Left cardiac atrium (tissue), 4 donors: ENCODE measurements at places on chromosomes 13 and 19. TPM values are rescaled to one million over a fixed set of nuclear protein-coding genes. Genes with fewer than 3 reads are reported as not detected.

DNA sequence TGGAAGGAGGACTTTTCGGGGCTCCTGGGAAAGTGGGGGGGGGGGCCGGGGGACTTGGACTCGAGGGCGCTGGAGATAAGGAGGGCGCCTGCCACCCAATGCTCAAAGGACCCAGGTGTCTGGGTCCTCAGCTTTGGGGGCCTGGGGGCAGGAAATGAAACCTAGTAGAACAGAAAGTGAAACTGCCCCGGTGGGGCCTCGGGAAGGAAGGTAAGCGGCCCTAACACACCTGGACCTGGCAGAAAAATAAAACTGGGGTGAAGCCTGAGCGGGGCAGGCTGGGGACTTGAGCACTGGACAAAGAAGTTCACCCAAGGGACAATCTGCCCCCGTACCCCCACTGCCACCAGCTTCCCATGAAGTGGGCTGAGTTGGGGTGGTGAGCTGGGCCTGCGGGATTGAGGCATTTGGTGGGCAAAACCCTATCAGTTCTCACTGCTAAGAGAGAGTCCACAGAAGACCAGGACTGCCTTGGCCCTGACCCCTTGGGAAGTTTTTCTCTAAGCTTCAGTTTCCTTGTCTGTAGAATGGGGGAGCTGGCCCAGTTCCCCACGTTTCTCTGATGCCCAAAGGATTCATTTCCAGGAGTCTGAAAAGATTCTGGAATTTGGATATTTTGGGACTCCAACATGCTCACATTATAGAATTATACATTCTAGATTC is 2.3 kb downstream of the PRKD2 start:
- no peak for DNase-seq

DNA sequence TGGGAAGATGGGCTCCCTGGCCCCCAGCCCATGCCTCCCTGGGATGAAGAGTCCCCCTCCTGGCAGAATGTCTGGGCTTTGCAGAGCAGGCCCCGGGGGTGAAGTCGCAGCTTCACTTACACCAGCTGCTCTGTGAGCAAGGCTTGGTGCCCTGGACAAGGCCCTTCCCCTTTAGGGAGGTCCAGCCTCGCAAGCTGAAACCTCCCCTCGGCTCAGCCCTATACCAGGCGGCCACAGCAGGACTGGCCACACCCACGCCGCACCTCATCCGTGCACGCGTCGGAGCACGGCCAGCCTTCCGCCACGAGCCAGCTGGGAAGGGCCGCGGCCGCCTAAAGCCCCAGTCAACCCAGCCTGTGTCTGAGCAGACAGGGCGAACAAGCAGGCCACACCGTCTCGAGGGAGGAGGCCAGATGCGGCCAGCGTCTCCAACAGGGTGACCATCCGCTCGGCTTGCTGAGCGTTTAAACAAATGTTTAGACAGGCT is 83.2 kb upstream of the MCF2L start:
- DNase-seq, result peak; percentile 87

GRCh38 chr19:39936020-39936419 is 1.6 kb upstream of the FCGBP start:
- no peak for DNase-seq

- no peak for DNase-seq
Observed at GRCh38 chr19:39359026-39359425, 16.8 kb downstream of the SAMD4B start.

DNA sequence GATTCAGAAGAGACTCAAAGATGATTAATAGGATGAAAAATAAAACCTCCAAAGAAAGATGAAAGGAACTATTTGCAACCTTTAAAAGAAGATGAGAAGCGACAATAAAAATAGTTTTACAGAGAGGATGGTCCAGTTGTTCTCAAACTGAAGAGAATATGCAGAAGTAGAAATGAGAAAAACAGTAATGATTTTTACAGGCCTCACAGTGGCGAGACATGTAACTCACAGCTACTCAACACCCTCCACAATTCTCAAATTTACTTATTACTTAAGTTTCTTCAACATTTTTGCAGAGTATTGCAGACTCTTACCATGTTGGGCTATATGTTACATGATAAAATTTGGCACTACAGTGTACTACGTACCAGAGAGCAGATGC is 20.8 kb downstream of the NUFIP1 start:
- DNase-seq, result no peak

ZNF556 gene
- total RNA-seq, result not detected

USHBP1 gene
- 6.7 TPM for total RNA-seq

DNA sequence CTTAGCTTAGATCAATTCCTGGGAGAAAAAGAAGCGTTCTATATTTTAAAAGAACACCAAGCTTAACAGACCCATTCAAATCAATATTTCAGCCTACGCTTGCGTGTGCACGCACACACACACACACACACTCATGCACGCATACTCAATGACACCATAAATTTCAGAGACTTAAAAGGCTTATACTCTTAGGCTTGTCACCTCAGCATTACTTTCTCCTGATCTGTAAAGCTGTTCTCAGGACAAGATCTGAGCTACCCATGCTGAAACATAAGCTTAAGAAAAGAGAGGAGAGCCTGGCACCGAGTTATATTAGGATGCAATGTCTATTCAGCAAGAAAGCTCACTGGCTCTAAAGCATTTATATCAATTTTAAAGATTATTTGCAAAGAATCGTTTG is 368.5 kb downstream of the FGF14 start:
- DNase-seq, result no peak

GRCh38 chr19:7850000-7850813 is 20.2 kb downstream of the EVI5L start:
- no peak for DNase-seq

GRCh38 chr13:66995203-66995611 is 234.9 kb downstream of the PCDH9 start:
- DNase-seq, result no peak

- DNase-seq, result no peak
Observed at GRCh38 chr19:33638167-33639034, 16.6 kb downstream of the CHST8 start.

DNA sequence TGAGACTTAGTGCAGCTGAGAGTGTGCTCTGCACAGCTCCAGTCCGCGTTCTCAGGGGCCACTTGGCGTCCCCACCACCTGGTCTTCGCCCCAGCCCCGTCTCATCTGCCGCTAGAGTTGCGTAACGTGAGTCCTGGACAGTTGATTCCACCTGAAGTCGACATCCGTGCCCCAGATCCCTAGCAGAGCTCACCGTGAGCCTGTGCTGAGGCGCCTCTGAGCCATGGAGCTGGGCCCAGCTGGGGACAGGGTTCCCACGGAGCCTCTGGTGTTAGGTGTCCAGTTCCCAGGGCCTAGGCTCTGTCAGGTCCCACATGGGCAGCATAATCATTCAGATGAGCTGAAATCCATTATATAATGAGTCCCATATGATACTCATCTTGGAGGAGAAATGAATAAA is 147.1 kb upstream of the SOX1 start:
- no peak for DNase-seq

ACP5 gene
- total RNA-seq, result 5.4 TPM

DNA sequence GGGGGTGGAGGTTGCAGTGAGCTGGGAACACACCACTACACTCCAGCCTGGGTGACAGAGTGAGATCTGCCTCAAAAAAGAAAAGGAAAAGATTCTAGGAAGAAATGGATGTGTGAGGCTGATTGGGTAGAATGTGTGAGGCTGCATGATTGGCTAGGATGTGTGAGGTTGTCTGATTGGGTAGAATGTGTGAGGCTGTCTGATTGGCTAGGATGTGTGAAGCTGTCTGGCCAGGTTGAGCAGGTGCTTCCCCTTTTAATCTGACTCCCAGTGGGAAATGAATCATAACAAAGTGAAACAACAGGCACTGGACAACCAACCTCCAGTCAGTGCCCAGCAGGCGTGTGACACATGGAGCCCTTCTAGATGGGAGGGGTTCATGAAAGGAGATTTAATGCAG is 14.7 kb downstream of the C13orf46 start:
- peak; percentile 2 for DNase-seq

APLP1 gene
- 17.0 TPM for total RNA-seq

DNA sequence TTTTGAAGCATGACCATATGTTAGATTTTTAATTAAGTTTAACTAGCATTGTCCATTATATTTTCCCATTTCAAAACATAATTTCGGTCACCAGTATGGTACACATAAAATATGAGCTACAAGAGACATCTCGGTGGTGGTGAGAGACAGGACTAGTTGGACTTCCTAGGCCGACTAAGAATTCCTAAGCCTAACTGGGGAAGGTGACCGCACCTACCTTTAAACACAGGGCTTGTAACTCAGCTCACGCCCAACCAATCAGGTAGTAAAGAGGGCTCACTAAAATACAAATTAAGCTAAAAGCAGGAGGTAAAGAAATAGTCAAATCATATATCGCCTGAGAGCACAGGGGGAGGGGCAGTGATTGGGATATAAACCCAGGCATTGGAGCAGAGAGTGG is 22.9 kb downstream of the DNAJC15 start:
- no peak for DNase-seq

GRCh38 chr19:5623397-5624017 is 624 bp downstream of the SAFB start:
- DNase-seq, result peak; percentile 42

GRCh38 chr13:110894086-110894485 is 20.8 kb downstream of the ANKRD10 start:
- DNase-seq, result no peak

DNA sequence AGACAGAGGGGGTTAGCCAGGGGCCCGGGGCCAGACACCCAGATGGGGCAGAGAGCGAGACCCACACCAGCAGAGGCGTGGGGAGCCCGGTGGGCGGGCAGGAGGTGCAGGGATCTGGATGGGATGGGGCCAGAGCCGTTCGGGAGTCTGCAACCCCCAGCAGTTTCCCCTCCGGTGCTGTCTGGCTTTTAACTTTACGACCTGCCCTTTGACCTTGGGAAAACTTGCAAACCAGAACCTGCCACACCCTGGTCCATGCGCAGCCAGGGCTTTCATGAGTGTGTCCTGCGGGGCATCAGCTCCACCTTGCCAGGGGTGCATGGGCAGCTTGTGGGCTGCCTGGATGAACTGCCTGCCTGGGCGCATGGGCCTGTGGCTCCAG is 9.8 kb downstream of the JOSD2 start:
- no peak for DNase-seq

DNA sequence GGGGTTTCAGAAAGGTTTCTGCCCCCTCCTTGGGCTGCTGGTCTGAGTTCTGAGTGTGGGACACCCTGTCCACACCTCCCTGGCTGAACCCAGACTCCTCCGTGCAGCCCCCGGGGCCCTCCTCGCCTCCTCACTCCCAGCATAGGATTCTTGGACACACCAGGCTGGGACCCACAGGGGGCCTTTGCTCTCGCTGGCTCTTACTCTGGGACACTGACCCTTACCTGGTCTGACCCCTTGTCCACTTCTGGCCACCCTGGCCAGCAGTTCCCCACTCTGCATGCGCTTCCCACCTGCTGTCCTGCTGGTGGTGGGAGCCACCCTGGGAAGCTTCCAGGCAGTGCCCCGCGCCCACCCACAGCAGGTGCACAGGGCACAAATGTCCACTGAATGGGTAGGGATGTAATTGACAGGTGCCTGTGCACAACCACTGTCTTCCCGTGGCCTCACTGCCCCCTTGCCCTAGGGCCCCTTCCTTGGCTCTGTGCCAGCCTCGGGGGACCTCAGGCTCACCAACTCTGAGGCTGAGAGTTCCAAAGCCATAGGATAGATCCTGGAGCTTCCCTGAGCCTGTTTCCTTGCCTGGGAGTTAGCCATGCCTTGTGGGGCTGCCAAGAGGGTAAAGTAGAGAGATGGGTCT is 7.0 kb upstream of the SLC25A42 start:
- no peak for DNase-seq

ZNF525 gene
- total RNA-seq, result 6.9 TPM

DNA sequence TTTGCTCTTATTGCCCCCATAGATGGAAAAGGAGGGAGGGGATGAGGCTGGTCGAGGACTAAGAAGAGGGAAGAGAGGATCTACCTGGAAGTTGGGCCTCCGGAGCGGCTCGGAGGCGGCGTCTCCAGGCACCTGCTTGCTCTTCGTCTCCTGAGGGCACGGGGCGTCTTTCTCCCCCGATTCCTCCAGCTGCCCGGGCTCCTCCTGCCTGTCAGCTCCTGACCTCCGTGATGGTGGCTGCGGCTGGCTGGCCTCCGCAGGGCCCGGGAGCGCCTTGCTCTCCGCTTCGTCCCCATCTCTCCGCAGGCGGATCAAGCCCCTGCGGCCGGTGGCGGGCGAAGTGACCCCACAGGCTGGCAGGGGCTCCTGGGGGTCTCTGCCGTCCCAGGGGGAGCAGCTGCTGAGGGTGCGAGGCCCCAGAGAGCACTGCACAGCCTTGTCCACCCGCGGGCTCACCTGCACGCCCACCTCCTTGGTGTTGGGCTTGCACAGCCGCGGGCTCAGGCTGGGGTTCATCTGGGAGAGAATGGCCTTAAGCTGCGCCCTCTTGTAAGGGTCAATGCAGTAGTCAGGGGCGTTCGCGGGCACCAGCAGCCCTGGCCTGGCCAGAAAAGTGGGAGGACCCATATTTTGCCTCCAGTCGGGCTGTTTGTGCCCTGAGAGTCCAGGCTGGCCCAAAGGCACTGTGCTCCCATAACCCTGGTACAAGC is 3.8 kb downstream of the ZAR1L start:
- no peak for DNase-seq

DNA sequence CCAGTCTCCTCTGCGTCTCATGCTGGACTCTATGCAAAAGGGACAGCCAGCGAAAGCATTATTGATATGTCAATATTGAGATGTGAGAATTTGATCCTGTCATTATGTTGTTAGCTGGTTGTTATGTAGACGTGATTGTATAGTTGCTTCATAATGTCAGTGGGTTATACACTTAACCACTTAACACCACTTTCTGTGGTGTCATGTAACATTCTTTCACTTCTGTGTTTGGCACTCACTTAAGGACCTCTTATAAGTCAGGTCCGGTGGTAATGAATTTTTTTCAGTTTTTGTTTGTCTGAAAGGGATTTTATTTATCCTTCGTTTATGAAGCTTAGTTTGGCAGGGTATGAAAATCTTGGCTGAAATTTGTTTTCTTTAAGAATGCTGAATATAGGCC is 7.1 kb upstream of the SIGLEC7 start:
- no peak for DNase-seq

- DNase-seq, result no peak
Observed at GRCh38 chr19:6118043-6118442, 7.7 kb upstream of the RFX2 start.

- DNase-seq, result no peak
Observed at GRCh38 chr13:104006625-104007075, 940.4 kb upstream of the SLC10A2 start.

PLK5 gene
- not detected for total RNA-seq

GRCh38 chr13:80157261-80157932 is 183.5 kb downstream of the SPRY2 start:
- no peak for DNase-seq

DNA sequence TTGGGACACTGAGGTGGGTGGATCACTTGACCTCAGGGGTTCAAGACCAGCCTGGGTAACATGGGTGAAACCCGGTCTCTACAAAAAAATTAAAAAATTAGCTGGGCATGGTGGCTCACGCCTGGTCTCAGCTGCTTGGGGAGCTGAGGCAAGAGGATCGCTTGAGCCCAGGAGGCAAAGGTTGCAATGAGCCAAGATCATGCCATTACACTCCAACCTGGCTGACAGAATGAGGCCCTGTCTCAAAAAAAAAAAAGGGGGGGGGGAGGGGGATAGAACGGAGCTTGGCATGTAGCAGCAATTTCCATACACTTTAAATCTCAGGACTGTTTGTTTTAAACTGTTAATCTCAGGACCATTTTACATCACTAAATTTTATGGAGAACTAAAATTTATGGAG is 2.2 kb downstream of the ACP7 start:
- DNase-seq, result no peak

GRCh38 chr19:55479451-55480230 is 3.2 kb downstream of the ZNF628 start:
- DNase-seq, result no peak

GRCh38 chr19:1313695-1314613 is 28.3 kb downstream of the EFNA2 start:
- DNase-seq, result no peak

GRCh38 chr13:99215184-99215830 is 14.7 kb downstream of the UBAC2 start:
- DNase-seq, result no peak
